ENCODE measurements at places on chromosomes 3 and 15.

GRCh38 chr3:120177151-120177550, 82.9 kb upstream of the GSK3B start:
- DNase-seq, result no peak

DNA sequence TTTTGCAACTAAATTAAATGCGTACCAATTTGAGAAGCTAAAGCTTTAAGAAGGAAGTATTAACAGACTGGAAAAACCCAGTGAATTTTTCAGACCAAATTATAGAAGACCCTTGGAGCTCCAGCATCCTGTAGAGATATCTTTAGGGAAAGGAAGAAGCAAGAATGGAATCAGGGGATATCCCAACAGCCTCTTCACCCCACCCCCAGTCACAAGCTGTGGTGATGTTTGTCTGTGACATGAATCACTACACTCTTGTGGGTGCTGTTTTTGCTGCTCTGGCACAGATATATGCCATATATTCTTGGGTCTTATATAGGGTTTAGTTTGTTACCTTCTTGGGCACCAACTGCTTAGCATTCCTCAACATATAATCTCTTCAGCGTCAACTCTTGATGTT, 78.5 kb upstream of the BCL6 start:
- no peak for DNase-seq

GRCh38 chr3:73141525-73141924, 80.1 kb downstream of the EBLN2 start:
- no peak for DNase-seq

- DNase-seq, result no peak
Observed at GRCh38 chr3:121362035-121362734, 183.6 kb downstream of the POLQ start.

GRCh38 chr15:78429477-78429876, 8.5 kb upstream of the IREB2 start:
- no peak for DNase-seq

Data from stimulated activated CD8-positive, alpha-beta memory T cell treated with anti-CD3 and anti-CD28 coated beads, Interleukin-4, amount 100 ng/mL, for 24 hours (primary cell).